ENCODE measurements at places on chromosomes 2 and 18. TPM values are rescaled to one million over a fixed set of nuclear protein-coding genes. Genes with fewer than 3 reads are reported as not detected.

The DRC1 gene
- 0.31 TPM for total RNA-seq

The DCDC2C gene
- total RNA-seq, result 0.55 TPM

The ZNF396 gene
- total RNA-seq, result 0.90 TPM

The UGT1A3 gene
- not detected for total RNA-seq

The CCDC138 gene
- 8.1 TPM for total RNA-seq

The HAT1 gene
- total RNA-seq, result 66.7 TPM

The SERPINB3 gene
- total RNA-seq, result 0.12 TPM

The DSG1 gene
- total RNA-seq, result not detected

The PRSS56 gene
- 0.14 TPM for total RNA-seq

The SS18 gene
- total RNA-seq, result 52.2 TPM

The CCT4 gene
- 320 TPM for total RNA-seq

The EGR4 gene
- total RNA-seq, result 0.31 TPM

The SCTR gene
- not detected for total RNA-seq

The NT5C1B gene
- total RNA-seq, result not detected

The APOB gene
- not detected for total RNA-seq

The ELP2 gene
- total RNA-seq, result 37.6 TPM

The AOX1 gene
- 3.5 TPM for total RNA-seq

The AUP1 gene
- total RNA-seq, result 255 TPM

All from A549 treated with CORT108297 at 1 μM for 4 hours (cell line).